ENCODE measurements at places on chromosomes 2 and 18. TPM values are rescaled to one million over a fixed set of nuclear protein-coding genes. Genes with fewer than 3 reads are reported as not detected.

- H3K36me3 ChIP-seq: no peaks in the 10 kb centered on the region
- no peak for DNase-seq
- no peaks in the 10 kb centered on the region for H3K4me1 ChIP-seq
Observed at GRCh38 chr2:229084447-229084846, 186.6 kb downstream of the PID1 start.

GRCh38 chr2:44736270-44736942, 205.1 kb upstream of the SIX3 start:
- H3K27me3 ChIP-seq: no peaks in the 10 kb centered on the region
- H3K4me3 ChIP-seq: no peak overlapping the region
- no peaks in the 10 kb centered on the region for H3K36me3 ChIP-seq
- DNase-seq: no peak
- H3K4me1 ChIP-seq: no peaks in the 10 kb centered on the region

- H3K4me3 ChIP-seq: no peak overlapping the region
- no peaks in the 10 kb centered on the region for H3K36me3 ChIP-seq
- H3K4me1 ChIP-seq: no peaks in the 10 kb centered on the region
- H3K27ac ChIP-seq: no peak overlapping the region
- peaks cover 2% of the 10 kb centered on the region for H3K27me3 ChIP-seq
Observed at GRCh38 chr18:32360682-32361345, 109.9 kb downstream of the GAREM1 start.

GRCh38 chr18:32803568-32803967, 30.7 kb upstream of the KLHL14 start:
- no peaks in the 10 kb centered on the region for H3K27me3 ChIP-seq
- no peak overlapping the region for H3K27ac ChIP-seq
- H3K36me3 ChIP-seq: no peaks in the 10 kb centered on the region
- H3K4me3 ChIP-seq: no peak overlapping the region
- no peaks in the 10 kb centered on the region for H3K4me1 ChIP-seq

GRCh38 chr2:65417509-65418085, 14.8 kb downstream of the SPRED2 start:
- H3K36me3 ChIP-seq: peaks cover 13% of the 10 kb centered on the region
- peak overlapping the region; percentile 65 for H3K27ac ChIP-seq
- no peak overlapping the region for H3K4me3 ChIP-seq
- peaks cover 39% of the 10 kb centered on the region for H3K4me1 ChIP-seq
- H3K27me3 ChIP-seq: peaks cover 6% of the 10 kb centered on the region
- DNase-seq: no peak

- H3K4me1 ChIP-seq: no peaks in the 10 kb centered on the region
- H3K27ac ChIP-seq: no peak overlapping the region
- H3K4me3 ChIP-seq: no peak overlapping the region
- no peaks in the 10 kb centered on the region for H3K36me3 ChIP-seq
Observed at GRCh38 chr2:241530571-241530970, 22.2 kb upstream of the STK25 start.

DNA sequence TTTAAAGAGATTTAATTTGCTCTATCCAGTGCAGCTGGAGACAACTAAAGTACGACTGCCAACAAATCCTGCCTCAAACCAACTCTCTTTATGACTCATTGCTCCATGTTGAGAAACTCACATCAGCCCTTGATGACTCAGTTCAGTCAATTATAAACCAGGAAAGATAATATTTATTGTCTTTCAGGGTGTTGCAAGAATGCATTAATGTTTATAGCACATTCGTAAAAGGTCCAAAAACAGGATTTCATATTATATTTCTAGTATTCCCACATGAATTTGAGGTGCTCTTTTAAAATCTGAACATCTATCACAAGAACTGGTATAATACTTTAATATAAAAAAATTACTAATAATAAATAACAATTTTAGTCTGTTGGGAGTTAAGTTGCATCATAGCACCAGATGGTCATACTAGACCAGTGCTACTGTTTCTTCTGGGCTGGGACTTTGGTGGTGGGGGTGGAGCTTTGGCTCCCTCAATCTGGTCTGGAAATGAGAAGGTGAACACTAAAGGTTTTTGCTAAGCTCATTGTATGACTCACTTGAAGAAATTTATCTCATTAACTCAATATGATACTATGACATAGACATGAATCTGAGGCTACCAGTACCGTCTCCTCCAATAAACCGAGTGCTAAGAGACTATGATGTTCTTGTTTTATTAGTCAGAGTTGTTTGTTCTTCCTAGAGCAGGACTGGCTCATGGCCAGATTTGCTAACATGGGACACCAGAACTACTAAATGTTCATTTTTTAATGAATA, 26.6 kb upstream of the MAP3K20 start:
- no peak overlapping the region for H3K4me3 ChIP-seq
- H3K36me3 ChIP-seq: peaks cover 1% of the 10 kb centered on the region
- H3K4me1 ChIP-seq: peaks cover 18% of the 10 kb centered on the region
- H3K27me3 ChIP-seq: peaks cover 19% of the 10 kb centered on the region
- no peak for DNase-seq

DNA sequence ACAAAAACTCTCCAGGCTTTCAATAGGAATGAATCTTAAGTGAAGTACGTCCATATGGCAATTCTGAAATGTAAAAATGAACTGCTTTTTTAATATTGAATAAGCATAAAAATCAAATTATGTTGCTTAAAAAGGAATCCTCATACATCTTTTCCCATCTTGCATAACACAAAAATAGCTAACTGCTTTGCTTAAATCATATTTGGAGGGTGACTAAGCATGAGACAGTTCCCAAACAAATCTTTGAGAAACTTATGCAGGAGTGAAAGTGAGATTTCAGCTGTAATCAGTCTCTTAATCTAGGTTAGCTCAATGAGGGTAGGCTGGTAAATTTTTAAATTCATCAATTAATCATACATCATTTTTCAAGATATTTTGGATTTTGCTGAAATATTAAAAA, 111.5 kb downstream of the MBD5 start:
- no peaks in the 10 kb centered on the region for H3K27me3 ChIP-seq
- H3K4me3 ChIP-seq: no peak overlapping the region
- H3K4me1 ChIP-seq: no peaks in the 10 kb centered on the region
- no peak overlapping the region for H3K27ac ChIP-seq
- DNase-seq: no peak

DNA sequence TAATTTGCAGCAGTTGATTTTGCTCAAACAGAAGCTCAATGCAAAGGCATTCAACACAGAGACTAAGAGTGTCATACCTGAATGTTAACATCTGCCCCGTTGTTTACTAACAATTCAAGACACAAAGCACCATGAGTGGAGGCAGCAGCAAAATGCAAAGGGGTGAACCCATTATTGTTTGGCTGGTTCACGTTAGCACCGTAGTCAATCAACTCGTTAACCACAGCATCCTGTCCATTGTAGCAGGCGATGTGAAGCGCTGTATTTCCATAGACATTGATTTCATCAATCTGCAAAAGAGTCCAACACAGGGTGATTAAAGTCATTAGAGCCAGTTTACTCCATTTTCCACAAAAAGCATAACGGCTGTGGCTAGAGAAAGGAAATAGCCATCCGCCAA, 189.3 kb downstream of the ANKRD44 start:
- no peak overlapping the region for H3K4me3 ChIP-seq
- H3K27ac ChIP-seq: peak overlapping the region; percentile 64
- H3K4me1 ChIP-seq: peaks cover 33% of the 10 kb centered on the region
- H3K36me3 ChIP-seq: peaks cover 51% of the 10 kb centered on the region

DNA sequence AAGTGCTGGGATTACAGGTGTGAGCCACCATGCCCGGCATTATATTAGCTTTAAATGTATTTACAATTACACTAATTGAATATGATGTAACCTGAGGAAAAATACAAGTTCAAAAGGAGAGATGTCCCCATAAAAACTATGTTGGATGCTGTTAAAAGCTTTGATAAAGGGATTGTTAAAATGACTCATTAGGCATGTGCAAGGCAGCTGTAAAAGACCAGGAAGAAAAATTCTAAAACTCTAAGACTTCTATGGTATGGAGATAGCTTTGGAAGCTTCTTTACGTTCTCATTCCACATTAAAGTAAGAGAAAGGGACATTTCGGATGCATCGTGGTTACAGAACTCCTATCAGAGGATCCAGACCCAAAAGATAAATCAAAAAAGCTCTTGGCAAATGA, 50.3 kb downstream of the CYB5A start:
- DNase-seq: no peak
- H3K4me1 ChIP-seq: no peaks in the 10 kb centered on the region
- no peak overlapping the region for H3K27ac ChIP-seq
- no peak overlapping the region for H3K4me3 ChIP-seq

DNA sequence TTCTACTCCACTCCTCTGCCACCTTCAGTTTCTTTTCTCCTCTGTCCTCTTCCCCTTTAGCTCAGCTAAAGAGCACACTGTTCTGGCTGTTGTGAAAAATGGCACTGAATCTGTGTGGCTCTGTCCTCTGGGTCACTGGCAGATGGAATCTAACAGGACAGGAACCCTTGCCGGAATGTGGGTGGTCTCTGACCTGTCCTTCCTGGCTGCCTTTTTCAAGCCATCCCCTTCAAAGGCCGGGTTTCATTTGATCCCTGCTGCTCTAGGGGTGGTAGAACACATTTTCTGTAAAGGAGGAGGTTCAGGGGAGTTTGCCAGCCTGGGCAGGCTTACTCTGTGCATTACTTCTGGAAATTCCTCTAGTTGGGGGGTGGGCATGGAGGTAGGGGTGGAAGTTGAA, 29.9 kb downstream of the MTCL1 start:
- no peak overlapping the region for H3K27ac ChIP-seq
- no peak for DNase-seq
- H3K27me3 ChIP-seq: peaks cover 2% of the 10 kb centered on the region
- no peak overlapping the region for H3K4me3 ChIP-seq
- no peaks in the 10 kb centered on the region for H3K4me1 ChIP-seq

GRCh38 chr2:171178993-171179392, 18.3 kb upstream of the TLK1 start:
- no peak overlapping the region for H3K4me3 ChIP-seq
- no peaks in the 10 kb centered on the region for H3K36me3 ChIP-seq
- peaks cover 21% of the 10 kb centered on the region for H3K4me1 ChIP-seq
- H3K27ac ChIP-seq: no peak overlapping the region
- DNase-seq: no peak

DNA sequence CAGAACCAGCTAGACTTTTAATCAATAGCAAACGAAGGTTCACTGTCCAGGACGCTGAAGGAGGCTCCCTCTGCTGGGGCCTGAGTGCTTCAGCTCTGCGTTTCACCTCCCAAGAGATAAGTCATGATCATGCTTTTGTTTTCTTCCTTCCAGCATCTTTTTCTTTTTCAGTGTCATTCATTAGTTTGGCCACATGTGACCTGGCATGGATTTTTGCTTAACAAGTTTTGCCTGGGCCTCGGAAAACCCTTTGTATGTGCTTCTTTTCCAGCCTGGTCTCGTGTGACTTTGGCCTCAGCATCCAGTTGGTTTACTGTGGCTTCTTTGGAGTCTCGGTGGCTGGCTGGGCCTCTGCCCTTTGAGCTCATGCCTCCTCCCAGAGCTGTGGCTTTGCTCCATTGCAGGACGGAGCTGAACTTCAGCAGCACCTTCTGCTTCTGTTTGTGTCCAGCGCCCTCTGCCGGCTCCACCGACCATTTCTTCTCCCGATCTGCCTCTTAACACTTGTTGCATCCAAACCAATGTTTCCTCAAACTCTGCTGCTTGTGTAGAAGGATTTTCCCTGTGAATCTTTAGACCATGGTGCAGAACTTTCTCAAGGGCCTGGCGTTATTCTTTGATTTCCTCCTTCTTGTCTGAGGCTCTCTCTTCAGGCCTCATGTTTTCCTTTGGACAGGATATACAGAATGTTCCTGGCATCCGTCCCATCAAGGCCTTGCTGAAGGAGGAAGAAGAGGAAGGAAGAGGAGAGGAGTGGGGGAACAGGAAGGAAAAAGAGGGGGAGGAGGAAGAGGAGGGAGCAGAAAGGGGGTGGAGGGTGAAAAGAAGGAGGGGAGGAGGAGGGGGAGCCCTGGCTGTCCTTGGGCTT, 23.6 kb upstream of the HES6 start:
- no peaks in the 10 kb centered on the region for H3K27me3 ChIP-seq
- H3K27ac ChIP-seq: peak overlapping the region; percentile 43
- DNase-seq: peak; percentile 67
- no peak overlapping the region for H3K4me3 ChIP-seq

DNA sequence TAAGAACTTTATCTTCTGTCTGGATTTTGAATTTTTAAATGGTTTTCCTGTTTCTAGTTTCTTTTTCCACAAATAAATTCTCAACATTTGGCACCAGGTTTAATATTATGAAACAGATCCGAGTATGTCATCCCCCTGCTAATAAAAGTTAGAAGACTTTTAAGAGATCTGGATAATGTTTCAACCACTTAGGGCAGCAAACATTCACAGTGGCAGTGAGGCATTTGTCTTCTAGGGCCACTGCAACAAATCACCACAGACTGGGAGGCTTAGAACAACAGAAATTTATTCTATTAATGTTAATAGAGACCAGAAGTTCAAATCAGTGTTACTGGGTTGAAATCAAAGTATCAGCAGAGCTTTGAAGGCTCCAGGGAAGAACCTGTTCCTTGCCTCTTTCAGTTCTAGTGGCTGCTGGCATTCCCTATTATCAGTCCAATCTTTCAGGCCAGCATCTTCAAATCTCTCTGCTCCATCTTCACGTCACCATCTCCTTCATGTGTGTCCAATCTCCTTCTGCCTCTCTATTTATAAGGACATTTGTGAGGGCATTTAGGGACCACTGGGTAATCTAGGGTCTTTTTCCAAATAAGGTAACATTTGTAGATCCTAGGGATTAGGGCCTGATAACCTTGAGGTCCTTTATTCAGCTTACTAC, 23.4 kb downstream of the ACSL3 start:
- H3K36me3 ChIP-seq: peaks cover 3% of the 10 kb centered on the region
- no peak overlapping the region for H3K27ac ChIP-seq
- no peak overlapping the region for H3K4me3 ChIP-seq
- H3K4me1 ChIP-seq: peaks cover 17% of the 10 kb centered on the region
- no peak for DNase-seq
- no peaks in the 10 kb centered on the region for H3K27me3 ChIP-seq

DNA sequence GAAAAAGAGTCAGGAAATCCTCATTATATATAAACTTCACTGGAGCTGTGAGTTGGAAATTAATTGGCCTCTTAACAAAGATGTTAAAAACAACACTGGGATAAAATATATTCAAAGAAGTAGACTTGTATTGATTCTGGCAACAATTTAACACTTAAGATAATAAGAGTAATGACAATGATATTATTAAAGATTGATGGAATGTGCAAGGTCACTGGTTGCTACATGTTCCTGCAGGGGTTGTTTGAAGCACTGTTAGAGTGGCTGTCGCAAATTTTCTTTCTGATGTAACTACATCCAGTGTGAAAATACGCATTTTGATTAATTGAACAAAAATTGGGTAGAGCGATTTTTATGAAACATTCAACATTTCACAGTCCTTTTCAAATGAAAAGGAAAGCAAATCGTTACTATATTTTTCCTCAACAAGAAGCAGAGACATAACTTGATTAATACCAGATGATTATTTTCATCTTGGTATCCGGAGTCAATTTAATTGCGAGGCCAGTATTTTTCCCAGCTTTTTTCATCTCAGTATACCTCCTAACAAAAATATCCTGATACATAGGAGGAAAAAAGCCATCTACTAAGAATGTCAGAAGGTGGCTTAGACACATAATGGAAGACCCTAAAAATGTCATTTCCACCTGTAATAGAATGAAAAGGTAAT, 6.1 kb downstream of the PTGR3 start:
- H3K4me3 ChIP-seq: no peak overlapping the region
- peaks cover 33% of the 10 kb centered on the region for H3K4me1 ChIP-seq
- no peak for DNase-seq

Gene KCNF1
- total RNA-seq: not detected

Gene NYAP2
- total RNA-seq: not detected

Gene HRH4
- total RNA-seq: 1.9 TPM

Gene FAM228A
- total RNA-seq: not detected

Gene RPIA
- 83.1 TPM for total RNA-seq

Gene SGO2
- total RNA-seq: 20.9 TPM

Gene CABYR
- total RNA-seq: 0.49 TPM

Gene TXNDC2
- total RNA-seq: 0.26 TPM

Measured in activated T-helper 1 cell treated with anti-CD3 and anti-CD28 coated beads, Interleukin-12 subunit alpha, Interleukin-12 subunit beta, Interleukin-2, Interleukin-4 antibody, amounts not matched to agents 30 ng/mL and 10 ng/mL and 1 ng/mL, durations not matched to agents 14 hours and 24 hours and 36 hours (primary cell).